ENCODE measurements at places on chromosomes 5 and 9. TPM values are rescaled to one million over a fixed set of nuclear protein-coding genes. Genes with fewer than 3 reads are reported as not detected.

DNA sequence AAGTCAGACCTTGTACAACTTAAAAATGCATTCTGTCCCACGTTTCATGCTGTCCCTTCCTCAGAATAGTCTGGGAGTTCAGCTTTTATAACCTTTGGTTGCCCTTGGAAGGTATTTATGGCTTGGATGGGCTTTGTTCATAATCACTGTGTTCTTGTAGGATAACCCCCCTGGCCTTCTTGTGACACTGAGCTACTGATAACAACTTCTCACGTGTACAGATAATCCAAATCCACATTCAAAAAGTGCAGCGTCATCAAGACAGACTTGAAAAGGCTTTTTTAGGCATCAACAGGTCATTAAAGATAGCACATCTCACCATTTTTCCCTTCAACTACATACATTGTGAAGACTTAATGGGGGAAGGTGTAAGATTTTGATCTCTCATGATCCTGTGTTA is 42.0 kb downstream of the SLC1A3 start:
- DNase-seq = no peak

GRCh38 chr5:45189481-45189880 is 380.7 kb downstream of the MRPS30 start:
- no peak for DNase-seq

DNA sequence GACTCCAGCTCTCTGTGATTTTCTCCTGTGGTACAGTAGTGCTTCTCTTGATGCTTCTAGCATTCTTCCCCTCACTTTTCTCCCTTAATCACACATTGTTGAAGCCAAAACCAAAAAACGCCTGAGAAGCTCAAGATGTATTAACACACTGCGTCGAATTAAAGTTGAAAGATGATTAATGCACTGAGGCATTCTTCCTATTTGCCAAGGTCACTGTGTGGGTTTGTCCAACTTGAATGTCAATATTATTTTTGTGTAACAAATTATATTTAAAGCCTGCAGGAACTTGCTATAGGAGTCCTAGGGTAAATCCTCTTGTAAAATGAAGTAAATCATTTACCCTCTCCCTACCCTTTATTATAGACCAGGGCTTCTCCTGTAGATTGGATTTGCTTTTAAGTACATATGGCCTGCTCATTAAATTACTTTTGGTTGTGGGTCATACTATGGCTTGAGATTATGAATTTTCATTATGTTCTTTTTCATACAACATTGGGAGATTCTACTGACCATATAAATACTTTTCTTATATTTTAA is 68.1 kb downstream of the GDA start:
- no peak for DNase-seq

DNA sequence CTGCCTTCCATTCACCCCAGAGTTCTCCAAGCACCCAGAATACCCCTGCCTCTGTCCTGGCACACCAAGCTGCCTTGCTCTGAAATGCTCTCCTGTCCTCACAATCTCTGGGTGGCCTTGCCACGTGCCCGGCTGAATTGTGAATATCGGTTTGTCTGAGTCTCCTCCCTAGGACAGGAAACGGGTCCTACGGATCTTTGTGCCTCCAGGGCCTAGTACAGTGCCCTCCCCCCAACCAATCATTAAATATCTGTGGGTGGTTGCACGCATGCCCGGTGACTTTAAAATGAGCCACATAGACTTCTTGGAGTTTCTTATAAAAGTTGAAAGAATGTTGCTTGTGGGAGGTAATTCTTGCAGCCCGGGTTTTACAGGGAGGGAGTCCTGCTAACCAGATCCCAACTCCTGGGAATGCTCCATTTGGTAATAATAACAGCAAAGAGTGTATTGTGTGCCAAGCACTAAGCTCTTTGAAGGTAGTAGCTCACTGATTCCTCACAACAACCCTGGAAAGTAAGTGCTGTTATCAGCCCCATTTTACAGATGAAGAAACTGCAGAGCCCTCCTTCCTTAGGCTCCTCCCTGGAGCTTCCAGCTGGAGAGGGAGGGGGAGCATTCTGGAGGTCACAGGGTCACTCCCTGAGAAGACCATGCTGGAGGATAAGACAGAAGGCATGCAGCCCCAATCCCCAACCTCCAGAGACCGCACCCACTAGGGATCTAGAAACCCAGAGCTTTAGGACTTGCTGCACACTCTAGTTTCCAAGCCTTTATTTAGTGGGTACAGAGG is 23.4 kb downstream of the URM1 start:
- no peak for DNase-seq

DNA sequence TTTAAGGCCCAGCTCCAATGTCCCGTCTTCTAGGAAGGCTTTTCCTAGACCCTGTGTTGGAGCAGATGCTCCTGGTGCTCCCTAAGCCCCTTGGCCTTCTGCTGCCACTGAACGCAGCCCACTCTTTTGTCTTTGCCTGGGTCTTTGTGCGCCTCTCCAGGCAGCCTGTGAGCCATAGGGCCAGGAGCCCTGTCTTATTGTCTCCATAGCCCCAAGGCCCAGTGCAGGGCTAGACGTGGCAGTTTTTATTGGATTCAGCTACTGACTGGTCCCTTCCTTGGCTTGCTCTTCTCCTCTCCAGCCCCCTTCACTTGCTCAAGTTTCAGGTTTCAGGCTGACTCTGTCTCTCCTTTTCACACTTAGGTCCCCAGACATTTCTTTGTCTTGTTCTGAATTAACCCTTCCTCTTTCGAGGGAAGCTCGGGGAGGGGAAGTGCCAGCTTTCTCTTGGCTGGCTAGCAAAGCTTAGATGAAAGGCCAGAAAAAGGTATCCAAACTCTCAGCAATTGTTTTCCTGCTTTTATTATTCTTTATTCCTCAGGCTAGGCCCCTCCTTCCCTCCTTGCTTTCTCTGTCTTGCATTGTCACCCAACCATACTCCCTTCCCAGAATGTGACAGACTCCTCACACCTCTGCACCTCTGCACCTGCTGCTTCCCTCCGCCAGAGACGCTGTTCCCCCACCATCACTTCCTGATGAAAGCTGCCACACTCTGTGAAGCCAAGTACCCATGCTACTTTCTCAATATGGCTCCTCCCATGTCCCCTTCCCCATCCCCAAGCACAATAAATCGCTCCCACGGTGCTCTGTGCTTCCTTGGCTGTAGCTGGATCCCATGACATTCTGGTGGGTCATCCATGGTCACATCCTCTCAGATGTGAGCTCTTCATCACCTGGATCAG is 101.6 kb upstream of the CPEB4 start:
- no peak for DNase-seq

DNA sequence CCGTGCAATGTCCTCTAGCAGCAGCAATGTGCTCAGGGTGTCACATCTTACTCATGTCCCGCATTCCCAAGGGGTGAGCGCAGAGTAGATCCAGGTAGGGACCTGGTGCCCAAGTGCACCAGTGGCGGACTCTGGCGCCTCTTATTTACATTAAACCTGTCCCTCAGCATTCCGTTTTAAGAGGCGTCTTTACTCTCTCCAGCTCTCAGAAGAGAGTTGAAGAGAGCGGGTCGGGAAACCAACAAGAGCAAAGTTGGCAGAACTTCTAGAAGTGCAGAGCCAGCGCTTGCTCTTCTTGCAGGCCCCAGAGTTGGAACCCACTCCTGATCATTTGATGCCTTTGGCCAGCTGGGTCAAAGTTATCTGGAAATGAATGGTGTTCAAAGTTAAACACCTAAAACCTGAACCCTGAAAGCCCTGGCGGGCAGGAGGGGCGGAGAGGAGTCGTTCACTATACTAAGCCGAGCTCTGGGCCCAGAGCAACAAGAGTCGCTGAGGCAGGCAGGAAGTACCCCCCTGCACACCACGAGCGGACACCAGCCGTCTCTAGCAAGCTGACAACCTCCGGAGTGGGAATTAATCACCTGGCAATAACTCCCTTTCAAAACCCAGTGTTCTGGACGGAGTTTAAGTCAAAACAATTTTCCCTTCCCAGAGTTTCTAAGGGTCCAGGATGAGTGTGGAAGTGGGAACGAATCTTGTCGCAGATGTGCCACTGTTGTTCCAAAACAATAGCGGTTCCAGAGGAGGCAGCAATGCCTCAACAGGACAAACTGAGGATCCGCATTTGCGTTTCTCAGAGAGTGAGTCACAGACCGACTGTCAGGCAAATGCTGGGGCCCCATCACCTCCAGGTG is 122.8 kb downstream of the TMEM161B start:
- DNase-seq = no peak

The GABRB2 gene
- total RNA-seq = not detected

The MRPS2 gene
- total RNA-seq = 20.8 TPM

The CFAP77 gene
- not detected for total RNA-seq
